ENCODE measurements at places on chromosomes 2 and 18. TPM values are rescaled to one million over a fixed set of nuclear protein-coding genes. Genes with fewer than 3 reads are reported as not detected.

- no peaks in the 10 kb centered on the region for H3K4me1 ChIP-seq
- H3K27me3 ChIP-seq = no peaks in the 10 kb centered on the region
- H3K36me3 ChIP-seq = no peaks in the 10 kb centered on the region
- H3K4me3 ChIP-seq = no peak overlapping the region
Observed at GRCh38 chr2:59171019-59171418, 929.9 kb upstream of the FANCL start.

ZNG1B gene
- 38.8 TPM for total RNA-seq

GRCh38 chr2:144461308-144461766 lies 58.6 kb downstream of the ZEB2 start:
- no peaks in the 10 kb centered on the region for H3K27me3 ChIP-seq
- no peak overlapping the region for H3K4me3 ChIP-seq
- no peak for DNase-seq
- no peaks in the 10 kb centered on the region for H3K36me3 ChIP-seq
- H3K27ac ChIP-seq = peak overlapping the region; percentile 48

DNA sequence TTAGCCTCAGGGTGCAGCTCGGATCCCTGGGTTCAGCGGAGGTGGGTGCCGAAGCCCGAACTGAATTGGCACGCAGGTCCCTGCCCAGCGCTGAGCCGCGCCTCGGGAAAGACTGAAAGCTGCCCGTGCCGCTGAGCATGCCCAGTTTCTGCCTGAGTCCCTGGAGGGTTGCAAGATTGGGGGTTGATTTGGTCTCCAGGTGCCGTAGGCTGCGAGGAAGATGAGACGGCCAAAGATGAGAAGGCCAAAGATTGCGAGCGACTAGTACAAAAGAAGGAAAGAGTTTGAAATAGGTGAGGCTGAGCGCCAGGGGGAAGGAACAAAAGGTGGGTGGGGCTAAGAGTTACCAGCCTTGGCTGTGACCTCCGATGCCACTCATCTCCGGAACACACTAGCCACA lies 852 bp upstream of the KCNH7 start:
- peak overlapping the region; percentile 69 for H3K27ac ChIP-seq
- no peaks in the 10 kb centered on the region for H3K36me3 ChIP-seq
- peak overlapping the region; percentile 56 for H3K4me3 ChIP-seq
- H3K4me1 ChIP-seq = peaks cover 9% of the 10 kb centered on the region

CTNNA2 gene
- total RNA-seq = 42.4 TPM

KRCC1 gene
- total RNA-seq = 18.3 TPM

GRCh38 chr2:29032189-29032588 lies 42.1 kb downstream of the PCARE start:
- H3K4me3 ChIP-seq = no peak overlapping the region
- H3K4me1 ChIP-seq = no peaks in the 10 kb centered on the region
- DNase-seq = no peak
- peaks cover 7% of the 10 kb centered on the region for H3K36me3 ChIP-seq

ADRA2B gene
- 0.79 TPM for total RNA-seq

- no peak overlapping the region for H3K4me3 ChIP-seq
- no peaks in the 10 kb centered on the region for H3K36me3 ChIP-seq
- no peaks in the 10 kb centered on the region for H3K27me3 ChIP-seq
- peak overlapping the region; percentile 16 for H3K27ac ChIP-seq
- H3K4me1 ChIP-seq = no peaks in the 10 kb centered on the region
Observed at GRCh38 chr18:71105078-71105819, 816.4 kb downstream of the SOCS6 start.

DNA sequence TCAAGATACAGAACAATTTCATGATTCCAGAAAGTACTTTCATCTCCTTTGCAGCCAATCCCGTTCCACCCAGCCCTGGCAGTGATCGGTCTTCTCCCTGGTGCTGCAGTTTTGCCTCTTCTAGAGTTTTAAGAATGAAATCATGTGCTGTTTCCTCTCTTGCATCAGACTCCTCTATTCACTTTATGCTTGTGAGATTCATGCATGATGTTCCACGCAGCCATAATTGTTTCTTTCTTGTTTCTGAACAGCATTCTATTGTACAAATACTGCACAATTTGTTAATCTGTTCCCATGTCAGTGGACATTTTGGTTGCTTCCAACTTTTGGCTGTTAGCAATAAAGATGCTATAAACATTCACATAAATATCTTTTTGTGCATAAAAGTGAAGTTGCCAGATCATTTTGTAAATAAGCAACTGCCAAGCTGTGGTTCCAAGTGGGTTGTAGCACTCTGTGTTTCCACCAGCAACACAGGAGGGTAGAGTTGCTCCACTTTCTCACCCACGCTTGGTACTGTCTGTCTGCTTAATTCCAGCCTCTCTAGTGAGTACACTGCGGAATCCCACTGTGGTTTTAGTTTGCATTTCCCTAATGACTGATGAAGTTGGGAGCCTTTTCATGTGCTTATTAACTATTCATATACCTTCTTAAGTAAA lies 104.5 kb downstream of the TWIST2 start:
- no peak for DNase-seq
- peaks cover 5% of the 10 kb centered on the region for H3K4me1 ChIP-seq
- H3K27ac ChIP-seq = no peak overlapping the region
- H3K27me3 ChIP-seq = no peaks in the 10 kb centered on the region
- no peak overlapping the region for H3K4me3 ChIP-seq

GRCh38 chr2:24008672-24009366 lies 1.1 kb upstream of the MFSD2B start:
- peaks cover 11% of the 10 kb centered on the region for H3K27me3 ChIP-seq
- H3K27ac ChIP-seq = no peak overlapping the region
- H3K4me3 ChIP-seq = no peak overlapping the region
- H3K4me1 ChIP-seq = peaks cover 20% of the 10 kb centered on the region
- DNase-seq = no peak
- no peaks in the 10 kb centered on the region for H3K36me3 ChIP-seq

RPL31 gene
- 690 TPM for total RNA-seq

DNA sequence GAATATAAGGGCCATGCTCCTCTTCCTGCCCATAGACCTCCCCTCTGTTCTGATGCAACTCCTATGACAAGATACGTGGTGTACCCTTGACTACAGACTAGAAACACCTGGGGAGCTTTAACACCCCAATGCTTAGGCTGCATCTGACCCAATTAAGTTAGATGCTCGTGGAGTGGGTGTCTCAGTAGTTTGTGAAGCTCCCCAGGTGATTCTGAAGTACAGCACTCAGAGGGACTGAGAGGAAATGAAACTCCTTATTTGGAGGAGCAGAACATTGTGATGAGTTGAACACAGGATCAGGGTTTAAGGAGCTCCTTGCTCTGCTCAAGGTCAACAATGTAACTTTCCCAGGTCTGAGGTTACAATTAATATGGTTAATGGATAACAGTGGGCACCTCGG lies 80.3 kb upstream of the TTC39C start:
- no peak overlapping the region for H3K27ac ChIP-seq
- no peak for DNase-seq
- H3K4me1 ChIP-seq = no peaks in the 10 kb centered on the region
- no peak overlapping the region for H3K4me3 ChIP-seq

- H3K4me1 ChIP-seq = no peaks in the 10 kb centered on the region
- no peak overlapping the region for H3K4me3 ChIP-seq
- no peak overlapping the region for H3K27ac ChIP-seq
- DNase-seq = no peak
- no peaks in the 10 kb centered on the region for H3K36me3 ChIP-seq
Observed at GRCh38 chr2:56369316-56369715, 185.5 kb downstream of the CCDC85A start.

- H3K27ac ChIP-seq = no peak overlapping the region
- H3K4me1 ChIP-seq = no peaks in the 10 kb centered on the region
- no peaks in the 10 kb centered on the region for H3K27me3 ChIP-seq
- H3K4me3 ChIP-seq = no peak overlapping the region
Observed at GRCh38 chr2:183530333-183530901, 406.2 kb downstream of the NUP35 start.

EMILIN2 gene
- 20.1 TPM for total RNA-seq
